Stimulated activated CD4-positive, alpha-beta T cell treated with anti-CD3 and anti-CD28 coated beads, Interleukin-4, amount 100 ng/mL, for 24 hours (primary cell): ENCODE measurements at places on chromosomes 6 and 20.

GRCh38 chr6:154806804-154807203, 73.6 kb downstream of the SCAF8 start:
- no peak for DNase-seq

- DNase-seq, result no peak
These were observed 271.1 kb upstream of the AGPAT4 start for GRCh38 chr6:161544801-161545480.

GRCh38 chr6:123089226-123089625, 93.2 kb downstream of the CLVS2 start:
- DNase-seq, result no peak

- DNase-seq, result peak; percentile 31
These were observed 116.7 kb downstream of the JPH2 start for GRCh38 chr20:44070139-44070900.

- no peak for DNase-seq
These were observed 45.5 kb downstream of the TTI1 start for GRCh38 chr20:37987602-37988290.

GRCh38 chr20:61798632-61799031, 267.0 kb downstream of the TAF4 start:
- DNase-seq, result no peak

DNA sequence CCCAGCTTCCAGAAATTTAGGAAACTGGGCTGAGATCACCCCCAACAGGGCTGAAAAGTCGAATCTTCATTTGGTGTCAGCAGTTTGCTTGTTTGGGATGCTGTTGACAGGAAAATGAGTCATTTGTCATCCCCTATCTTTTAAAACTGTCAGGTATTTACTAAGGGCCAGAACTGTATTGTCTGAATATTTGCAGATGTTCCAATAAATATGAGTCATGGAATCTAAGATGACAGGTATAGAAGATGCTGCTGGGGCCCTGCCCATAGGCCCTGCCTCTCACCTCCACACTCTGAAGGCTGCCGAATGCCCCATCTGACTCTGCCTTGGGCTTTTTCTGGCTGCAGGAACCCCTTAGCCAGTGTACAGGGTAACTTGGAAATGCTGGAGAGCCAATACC, 3.9 kb downstream of the ETV7 start:
- DNase-seq, result no peak

DNA sequence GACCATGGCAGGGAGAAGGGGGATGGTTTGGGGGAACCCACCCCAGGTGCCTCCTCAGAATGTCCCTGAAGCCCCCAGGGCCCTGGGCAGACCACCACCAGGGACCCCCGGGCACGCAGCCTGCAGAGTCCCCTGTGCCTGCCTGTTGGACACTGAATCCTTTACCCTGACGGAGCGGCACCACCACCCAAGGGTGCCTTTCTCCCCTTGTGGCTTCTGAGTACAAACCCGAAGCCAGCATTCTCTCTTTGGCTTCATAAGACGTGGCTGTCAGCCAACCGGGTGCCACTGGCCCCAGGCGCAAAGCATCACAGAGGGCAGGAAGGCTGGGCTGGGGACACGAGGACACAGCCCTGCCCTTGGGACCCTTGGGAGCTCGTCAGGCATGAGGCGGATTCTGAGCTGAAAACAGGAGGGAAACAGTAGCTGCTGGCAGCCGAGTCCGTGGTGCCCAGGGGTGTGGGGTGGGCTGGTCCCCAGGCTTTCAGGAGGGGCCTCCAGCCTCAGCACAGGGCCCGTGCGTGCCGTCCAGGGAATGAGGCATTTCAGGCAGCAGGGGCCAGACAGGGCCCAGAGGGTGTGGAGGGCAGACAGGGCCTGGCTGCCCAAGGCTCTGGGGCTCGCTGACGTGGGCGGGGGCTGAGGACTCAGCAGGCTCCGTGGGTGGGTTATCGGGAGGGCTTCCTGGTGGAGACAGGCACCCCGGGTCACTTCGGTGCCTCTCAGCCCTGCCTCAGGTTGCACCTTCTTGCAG, 3.5 kb downstream of the COL9A3 start:
- no peak for DNase-seq

GRCh38 chr6:1884313-1884712, 274.6 kb downstream of the FOXC1 start:
- no peak for DNase-seq

- DNase-seq, result no peak
These were observed 5.3 kb upstream of the SERPINB6 start for GRCh38 chr6:2976571-2977085.

GRCh38 chr6:16332175-16332542, 93.8 kb downstream of the GMPR start:
- peak; percentile 91 for DNase-seq

GRCh38 chr6:62980724-62981123, 230.5 kb upstream of the FKBP1C start:
- DNase-seq, result no peak

GRCh38 chr6:22892452-22892851, 323.1 kb downstream of the HDGFL1 start:
- DNase-seq, result no peak

- no peak for DNase-seq
These were observed 15.1 kb upstream of the CCDC170 start for GRCh38 chr6:151478670-151479069.
